ENCODE measurements at places on chromosomes 7 and 10.

DNA sequence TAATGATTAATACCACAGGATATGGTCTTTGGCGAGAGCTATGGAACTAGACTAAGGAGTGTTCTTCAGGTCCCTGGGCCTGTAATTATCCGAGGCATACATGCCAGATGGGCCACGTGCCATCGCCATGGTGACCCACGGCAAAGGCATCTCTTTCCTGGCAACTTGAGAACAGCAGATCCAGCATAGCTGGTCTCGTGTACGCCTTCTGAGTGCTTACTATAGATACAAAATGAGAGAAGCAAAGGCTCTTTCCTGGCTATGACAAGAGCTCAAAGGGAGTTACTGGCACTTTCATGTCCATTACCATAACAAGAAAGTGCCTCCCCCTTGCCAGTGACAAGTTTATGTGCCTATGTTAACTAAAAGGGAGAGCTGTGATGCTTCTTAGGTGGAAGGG is 26.0 kb upstream of the GLI3 start:
- DNase-seq: no peak

DNA sequence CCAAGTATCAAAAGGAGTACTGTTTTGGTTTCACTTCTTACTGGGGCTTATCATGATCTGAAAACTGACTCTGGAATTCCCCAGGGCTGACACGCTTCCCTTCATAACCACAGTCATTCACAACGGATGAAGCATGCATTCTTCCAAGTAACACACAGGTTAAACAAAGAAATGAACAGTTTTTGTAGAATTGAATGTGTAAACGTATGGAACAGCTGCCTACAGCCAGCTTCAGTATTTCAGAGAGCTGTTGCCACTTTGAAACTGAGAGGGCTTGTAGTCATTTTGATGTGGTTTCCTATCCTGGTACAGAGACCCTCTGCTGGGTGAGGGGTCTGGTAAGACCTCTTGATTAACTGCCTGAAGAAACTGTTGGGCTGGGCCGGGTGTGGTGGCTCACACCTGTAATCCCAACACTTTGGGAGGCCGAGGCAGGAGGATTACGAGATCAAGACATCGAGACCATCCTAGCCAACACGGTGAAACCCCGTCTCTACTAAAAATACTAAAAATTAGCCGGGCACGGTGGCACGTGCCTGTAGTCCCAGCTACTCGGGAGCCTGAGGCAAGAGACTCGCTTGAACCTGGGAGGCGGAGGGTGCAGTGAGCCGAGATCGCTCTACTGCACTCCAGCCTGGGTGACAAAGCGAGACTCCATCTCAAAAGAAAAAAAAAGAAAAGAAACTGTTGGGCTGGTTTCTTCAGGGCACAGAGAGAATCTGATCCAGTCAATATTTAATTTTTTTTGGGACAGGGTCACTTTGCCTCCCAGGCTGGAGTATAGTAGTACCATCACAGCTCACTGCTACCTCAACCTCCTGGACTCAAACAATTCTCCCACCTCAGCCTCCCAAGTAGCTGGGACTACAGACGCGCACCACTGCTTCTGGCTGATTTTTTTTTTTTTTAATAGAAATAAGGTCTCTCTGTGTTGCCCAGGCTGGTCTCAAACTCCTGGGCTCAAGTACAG is 4.7 kb downstream of the NFE2L3 start:
- no peak for DNase-seq

- DNase-seq: no peak
These were observed 104.3 kb upstream of the STEAP1B start for GRCh38 chr7:22604246-22604645.

GRCh38 chr10:49398000-49398861 is 2.3 kb upstream of the DRGX start:
- DNase-seq: peak; percentile 19

DNA sequence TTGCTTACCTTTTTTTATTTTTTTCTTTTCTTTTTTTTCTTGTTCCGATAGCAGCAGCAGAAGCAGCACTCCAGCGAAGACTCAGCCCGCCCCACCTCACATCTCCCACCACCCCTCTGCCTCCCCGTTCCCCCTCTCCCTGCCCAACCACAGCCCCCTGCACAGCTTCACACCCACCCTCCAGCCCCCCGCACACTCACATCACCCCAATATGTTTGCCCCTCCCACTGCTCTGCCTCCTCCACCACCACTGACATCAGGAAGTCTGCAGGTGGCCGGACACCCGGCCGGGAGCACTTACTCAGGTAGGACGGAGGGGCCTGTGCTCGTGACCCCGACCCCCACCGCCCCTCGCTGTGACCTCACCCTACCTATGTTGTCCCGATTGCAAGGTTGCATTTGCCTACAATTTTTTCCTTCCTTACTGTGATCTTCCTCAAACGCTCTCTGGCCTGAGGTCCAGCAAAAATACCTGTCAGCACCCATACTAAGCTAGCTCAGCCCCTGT is 367.2 kb upstream of the GALNT17 start:
- DNase-seq: no peak

DNA sequence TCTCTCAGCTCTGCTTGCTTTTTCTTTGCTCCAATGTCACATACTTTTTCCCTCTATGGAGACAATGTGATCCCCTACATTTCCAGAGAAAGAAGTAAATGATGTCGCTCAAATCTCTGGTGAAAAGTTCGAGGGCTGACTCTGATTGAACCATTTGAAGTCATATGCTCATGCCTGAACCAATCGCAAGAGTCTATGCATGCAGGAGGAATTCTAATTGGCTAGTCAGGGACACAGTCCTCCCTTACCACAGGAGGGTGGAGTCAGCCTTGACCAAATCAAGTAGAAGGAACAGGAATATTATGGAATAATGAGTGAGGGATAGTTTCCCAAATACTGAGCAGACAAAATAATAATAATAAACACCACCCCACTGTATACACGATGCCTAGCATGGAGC is 96.8 kb downstream of the PRLHR start:
- DNase-seq: no peak

GRCh38 chr10:59668096-59668495 is 41.6 kb downstream of the SLC16A9 start:
- no peak for DNase-seq

DNA sequence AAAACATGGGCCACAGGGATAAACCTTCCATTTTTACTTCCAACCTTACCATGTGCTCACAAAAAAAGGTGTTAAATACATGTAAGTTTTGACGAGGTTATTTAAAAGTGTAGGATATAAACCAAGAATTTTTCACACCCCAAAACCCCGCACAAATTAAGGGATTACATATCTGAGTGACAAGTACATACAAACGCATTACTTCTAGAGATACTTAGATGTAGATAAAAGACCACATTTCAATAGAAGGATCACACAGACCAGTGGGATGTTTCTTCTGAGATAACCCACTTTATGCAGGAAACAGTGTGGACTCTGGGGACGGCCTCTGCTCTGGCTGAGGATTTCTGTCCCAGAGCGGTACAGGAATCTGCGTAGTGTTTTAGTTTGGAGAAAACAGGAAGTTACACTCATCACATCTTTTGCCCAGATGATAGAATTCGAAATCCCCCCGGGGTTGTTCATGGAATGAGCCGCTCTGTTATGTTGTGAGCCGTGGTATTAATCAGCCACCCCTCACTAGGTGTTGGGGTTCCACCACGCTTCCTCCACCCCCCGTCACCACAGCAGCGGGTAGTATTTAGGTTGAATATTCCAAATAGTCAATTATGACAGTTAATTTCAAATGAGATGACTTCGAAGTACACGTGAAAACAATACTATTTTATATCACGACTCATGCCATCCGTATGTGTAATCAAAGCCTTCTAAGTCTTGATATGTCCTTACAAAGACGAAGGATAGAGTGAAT is 1.3 kb upstream of the CUL1 start:
- DNase-seq: no peak

- no peak for DNase-seq
These were observed 55.2 kb downstream of the LRRC18 start for GRCh38 chr10:48884179-48885045.

- no peak for DNase-seq
These were observed 527 bp downstream of the HOXA1 start for GRCh38 chr7:27095050-27095896.

- no peak for DNase-seq
These were observed 59.7 kb upstream of the ATP6V0A4 start for GRCh38 chr7:138857728-138858127.

DNA sequence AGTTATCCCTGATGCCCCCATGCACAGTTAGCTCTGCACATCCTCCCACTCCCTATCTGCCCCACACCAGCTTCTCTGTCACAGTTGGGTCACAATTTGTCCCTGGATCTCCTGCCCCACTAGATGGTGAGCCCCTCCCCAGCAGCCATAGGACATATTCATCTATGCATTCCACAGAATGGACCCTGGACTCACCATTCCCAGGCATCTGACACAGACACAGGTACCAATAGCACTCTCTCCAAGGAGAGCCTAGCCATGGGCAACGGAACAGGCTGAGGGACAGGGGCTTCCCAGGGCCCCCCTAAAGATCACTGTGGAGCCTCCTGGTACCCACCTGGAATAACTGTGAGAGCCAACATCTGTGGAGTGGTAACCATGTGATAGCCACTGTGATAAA is 34.7 kb upstream of the EEPD1 start:
- DNase-seq: no peak

DNA sequence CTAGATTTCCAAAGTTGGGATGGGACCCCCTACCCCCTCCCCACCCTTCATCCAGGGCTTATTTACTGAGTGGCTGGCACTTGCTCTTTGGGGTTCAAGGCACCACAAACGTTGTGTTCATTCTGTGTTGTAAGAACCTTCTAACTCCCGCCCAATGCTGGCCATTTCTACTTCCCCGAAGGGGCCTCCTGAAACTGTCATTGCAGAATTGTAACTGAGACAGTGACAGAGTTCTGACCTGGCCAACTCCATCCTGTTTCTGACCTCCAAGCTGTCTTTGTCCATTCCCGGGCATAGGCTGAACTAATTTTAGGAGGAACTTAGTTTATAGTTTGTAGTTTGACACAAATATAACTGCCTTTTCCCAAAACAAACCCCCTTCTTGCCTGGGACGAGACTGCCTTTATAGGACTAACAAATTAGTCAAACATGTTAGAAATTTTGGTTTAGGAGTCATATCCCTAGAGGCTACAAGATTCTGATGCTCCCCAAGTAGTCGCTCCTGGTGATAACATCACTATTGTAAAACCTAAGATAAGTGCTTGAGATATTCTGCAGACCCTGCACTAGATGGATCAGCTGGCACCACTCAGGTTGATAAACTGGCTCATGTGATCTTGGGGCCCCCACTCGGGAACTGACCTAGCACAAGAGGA is 34.8 kb upstream of the ZMIZ2 start:
- DNase-seq: no peak

DNA sequence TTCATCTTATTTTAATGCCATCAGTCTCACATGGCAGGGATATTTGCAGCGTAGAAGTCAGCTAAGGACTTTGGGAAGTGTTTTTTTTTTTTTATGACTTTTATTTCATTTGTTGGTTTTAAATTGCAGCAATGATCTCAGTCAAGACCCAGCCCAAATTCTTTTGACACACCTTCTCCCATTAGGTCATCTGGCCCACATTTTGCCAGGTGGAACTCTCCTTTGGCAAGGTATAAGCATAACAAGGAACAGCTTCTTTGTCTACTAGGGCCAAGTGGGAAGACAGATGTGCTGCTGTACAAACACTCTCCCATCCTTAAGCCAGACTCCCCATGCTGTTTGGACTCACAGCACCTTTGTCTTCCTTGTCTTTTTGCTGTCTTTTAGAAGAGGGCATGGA is 41.8 kb downstream of the PLEKHA8 start:
- DNase-seq: no peak

DNA sequence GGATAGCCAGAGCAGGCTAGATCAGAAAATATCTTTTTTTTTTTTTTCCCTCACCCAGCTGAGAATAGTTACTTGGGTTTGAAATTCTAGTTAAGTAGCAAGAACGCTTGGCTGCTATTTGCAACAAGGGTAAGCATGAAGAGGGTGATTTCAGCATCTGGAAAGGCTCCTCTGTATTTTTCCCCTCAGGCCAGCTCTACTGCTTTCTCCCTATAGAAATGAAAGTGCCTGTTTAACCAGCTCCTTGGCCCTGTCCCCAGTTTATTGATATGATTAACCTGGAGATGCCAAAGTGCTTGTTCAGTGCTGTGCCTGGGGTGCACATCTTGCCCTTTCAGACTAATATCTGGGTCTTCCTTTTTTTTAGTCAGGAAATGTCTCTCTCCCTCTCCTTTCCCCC is 37.1 kb downstream of the AP3M1 start:
- DNase-seq: no peak

- no peak for DNase-seq
These were observed 217.8 kb upstream of the MKLN1 start for GRCh38 chr7:131109759-131110296.

DNA sequence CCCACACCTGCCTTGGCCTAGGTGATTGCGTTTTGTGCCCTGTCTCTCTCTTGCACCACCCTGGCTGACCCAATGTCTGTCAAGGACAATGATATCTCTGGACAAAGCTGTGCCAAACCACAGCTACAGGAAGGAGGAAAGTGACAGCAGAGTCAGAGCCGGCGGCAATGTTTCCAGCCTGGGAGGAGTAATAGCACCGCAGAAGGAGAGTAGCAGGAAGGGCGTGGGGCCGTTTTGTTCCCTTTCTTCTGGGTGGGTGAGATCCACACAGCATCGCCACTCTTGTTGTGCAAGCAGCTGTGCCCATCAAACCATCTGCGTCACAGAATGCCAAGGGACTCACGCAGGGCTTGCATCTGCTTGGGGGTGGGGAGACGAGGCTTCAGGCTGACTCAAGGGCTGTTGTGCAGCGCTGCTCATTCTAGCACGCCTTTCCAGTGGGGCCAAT is 341.6 kb upstream of the AUTS2 start:
- DNase-seq: no peak

DNA sequence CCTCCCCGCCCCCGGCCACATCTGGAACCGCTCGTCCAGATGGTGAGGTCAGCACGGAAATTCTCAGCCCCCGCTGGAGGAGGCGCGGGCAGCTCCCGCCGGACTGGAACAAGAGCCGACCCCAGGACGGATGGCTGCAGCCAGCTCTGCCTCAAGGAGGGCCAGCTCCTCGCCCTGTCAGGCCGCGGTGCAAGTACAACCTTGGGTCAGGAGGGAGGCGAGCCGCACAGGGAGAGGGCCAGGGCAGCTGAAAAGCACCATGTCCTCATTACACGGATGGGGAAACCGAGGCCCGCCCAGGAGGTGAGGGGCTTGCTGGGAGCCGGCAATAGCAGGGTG is 3.8 kb upstream of the GRIFIN start:
- no peak for DNase-seq

DNA sequence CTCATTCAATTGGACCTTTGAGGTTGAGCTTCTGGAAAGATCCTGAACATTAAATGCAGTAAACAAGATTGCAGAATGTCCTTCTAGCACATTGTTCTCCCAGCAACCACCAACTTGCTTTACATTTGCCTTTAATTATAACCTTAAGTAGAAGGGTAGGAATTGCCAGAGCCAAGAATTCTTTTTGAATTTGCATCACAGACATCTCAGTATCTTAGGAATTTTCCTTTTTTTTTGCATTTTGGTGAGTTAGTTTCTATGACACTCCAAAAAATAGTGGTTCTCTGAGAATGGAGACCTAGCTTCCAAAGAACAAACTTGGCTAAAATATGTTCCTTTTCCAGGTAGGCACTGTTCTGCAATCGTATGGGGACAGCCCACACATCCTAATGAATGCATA is 456.0 kb downstream of the GATA3 start:
- no peak for DNase-seq

GRCh38 chr7:77729574-77730348 is 33.5 kb downstream of the RSBN1L start:
- DNase-seq: no peak
